CD4-positive, alpha-beta T cell treated with Interleukin-12 subunit alpha and Interleukin-12 subunit beta, for 1 hour (primary cell): ENCODE measurements at places on chromosomes 6 and 20.

- peak; percentile 94 for DNase-seq
Observed at GRCh38 chr20:34876406-34877282, at the start of gene ACSS2. TSS of gene ACSS2 (plus strand) at chr20:34876612. CDS start at chr20:34876646, 34 bp downstream.

DNA sequence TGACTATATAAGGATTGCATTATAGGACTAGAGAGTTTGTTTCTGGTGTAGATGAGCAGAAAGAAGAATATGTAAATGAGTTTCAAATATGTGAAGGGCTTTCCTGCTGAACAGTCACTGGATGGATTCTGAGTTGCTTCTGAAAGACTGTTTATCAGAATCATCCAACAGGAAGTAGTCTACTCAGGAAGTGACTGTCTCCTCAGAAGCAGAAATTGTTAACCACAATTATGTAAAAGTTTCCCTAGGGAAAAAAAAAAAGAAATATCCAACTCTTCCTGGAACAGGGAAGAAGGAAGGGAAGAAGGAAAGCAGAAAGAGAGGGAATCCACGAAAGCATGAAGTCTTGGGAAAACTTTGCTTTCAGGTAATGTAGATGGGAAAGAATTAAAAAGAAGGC, 138.9 kb downstream of the TENT5A start:
- no peak for DNase-seq

- DNase-seq: no peak
Observed at GRCh38 chr20:4782378-4782772, 60.7 kb downstream of the PRND start.

- DNase-seq: no peak
Observed at GRCh38 chr20:58698741-58699622, 6.4 kb downstream of the NPEPL1 start.

DNA sequence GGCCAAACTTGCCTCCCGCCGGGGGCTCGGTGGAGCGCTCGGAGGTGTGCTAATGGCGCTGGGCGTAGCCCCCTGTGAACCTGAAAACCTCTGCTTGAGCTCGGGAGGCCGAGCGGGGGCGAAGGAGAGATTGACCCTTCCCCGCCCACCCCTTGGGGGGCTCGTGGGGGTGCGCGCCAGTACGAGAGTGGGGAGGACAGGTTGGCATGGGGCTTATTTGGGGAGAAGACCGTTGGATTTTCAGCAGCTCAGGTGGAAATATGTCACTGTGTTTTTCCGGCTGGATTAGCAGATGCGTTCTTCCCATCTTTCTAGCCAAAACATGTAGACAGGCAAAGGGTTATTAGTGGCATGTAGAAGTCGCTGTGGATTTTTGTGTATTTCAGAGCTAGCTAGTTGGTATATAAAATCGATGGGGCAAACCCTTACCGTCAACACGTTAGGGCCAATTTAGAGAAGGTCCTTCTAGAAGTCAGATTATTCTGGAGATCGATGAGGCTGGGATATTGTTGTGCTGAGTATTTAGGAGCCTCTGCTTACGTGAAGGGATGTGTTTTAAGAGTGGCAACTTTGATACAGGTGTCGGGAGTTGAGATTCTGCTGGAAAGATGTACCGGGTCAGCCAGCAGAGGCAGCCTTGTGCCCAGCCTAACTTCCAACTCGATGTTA, 525 bp downstream of the NCOA7 start:
- DNase-seq: peak; percentile 64

- no peak for DNase-seq
Observed at GRCh38 chr6:44190715-44191114, 26.0 kb upstream of the MYMX start.

- DNase-seq: no peak
Observed at GRCh38 chr6:44896701-44897100, 431.4 kb upstream of the RUNX2 start.
